ENCODE measurements at places on chromosomes 3 and 15. TPM values are rescaled to one million over a fixed set of nuclear protein-coding genes. Genes with fewer than 3 reads are reported as not detected.

Gene GALK2
- 80.8 TPM for total RNA-seq

Gene SCN11A
- total RNA-seq = 0.63 TPM

Gene OIP5
- 3.4 TPM for total RNA-seq

Gene TTLL13
- not detected for total RNA-seq

Gene SLC24A5
- total RNA-seq = not detected

Gene PLSCR2
- total RNA-seq = not detected

Gene LRRC2
- total RNA-seq = 5.9 TPM

Gene MYO5C
- 2.8 TPM for total RNA-seq

Gene UBE2E2
- 58.5 TPM for total RNA-seq

Gene SNTN
- total RNA-seq = not detected

Gene DNAH12
- total RNA-seq = 1.6 TPM

Gene GRAMD2A
- total RNA-seq = 0.94 TPM

Gene PLA2G4D
- total RNA-seq = not detected

Gene ATP13A4
- 22.2 TPM for total RNA-seq

Gene LRRC31
- total RNA-seq = not detected

Gene RRP9
- total RNA-seq = 13.1 TPM
